Stimulated activated CD8-positive, alpha-beta memory T cell treated with anti-CD3 and anti-CD28 coated beads, Interleukin-7, amount 100 ng/mL, for 1 hour (primary cell): ENCODE measurements at places on chromosomes 3 and 15.

DNA sequence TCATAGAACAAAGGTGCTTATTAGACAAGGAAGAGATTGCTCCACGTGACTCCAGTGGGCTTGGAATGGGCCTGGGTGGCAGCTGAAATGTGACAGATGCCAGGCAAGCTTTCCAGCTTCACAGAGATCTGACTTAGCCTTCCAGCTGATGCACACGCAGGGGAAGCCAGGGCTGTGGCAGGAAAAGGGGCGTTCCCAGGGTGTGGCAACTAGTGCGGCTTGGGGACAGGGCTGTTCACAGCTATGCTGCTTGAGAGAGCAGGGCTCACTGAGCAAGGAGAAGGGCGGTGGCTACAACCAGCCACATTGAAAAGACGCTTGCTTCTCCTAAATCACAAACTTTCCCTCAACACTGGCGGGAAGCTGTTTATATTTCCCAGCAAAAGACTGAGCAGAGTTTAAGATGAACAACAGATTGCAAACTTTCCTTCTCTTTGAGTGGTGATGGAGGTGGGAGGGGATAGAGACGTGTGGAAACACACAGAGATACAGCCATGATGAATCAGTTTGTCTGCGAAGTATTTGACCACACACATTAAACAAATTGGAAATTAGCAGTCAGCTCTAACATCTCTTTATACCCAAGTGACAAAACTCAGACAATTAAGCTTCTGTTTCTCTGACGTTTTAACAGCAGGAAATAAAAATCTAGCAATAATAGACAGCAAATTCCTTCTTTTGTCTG lies 127.5 kb downstream of the BDH1 start:
- no peak for DNase-seq

- no peak for DNase-seq
Observed at GRCh38 chr3:189170559-189170958, 1.2 kb upstream of the TPRG1 start.

DNA sequence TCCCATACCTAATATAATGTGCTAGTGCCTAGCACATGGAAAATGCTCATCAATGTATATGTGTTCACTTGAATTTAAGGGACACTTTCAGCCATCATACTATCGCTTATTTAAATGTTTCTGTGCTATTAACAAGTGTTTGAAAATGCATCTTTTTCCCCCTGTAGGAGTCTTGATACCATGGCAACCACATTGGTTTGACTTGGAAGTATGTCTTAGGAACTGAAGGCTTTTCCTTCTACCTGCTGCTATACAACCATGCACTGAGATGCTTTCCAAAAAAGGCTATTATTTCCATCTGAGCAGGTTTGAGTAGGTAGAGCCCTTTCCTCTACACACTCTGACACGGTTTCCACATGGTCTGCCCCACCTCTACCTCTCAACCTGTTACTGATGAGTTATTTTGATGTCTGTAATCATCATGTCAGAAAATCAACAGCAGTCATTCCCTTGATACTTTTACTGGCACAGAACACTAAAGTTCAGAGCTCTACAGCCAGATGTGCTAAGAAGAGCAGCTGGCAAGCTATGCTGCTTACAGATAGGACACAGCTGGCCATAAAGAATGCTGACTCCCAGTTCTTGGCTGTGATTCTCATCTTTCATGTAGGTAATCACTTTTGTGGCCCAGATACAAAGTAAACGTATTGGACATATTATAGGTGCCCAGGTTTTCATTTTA lies 59.3 kb downstream of the RYR3 start:
- no peak for DNase-seq

DNA sequence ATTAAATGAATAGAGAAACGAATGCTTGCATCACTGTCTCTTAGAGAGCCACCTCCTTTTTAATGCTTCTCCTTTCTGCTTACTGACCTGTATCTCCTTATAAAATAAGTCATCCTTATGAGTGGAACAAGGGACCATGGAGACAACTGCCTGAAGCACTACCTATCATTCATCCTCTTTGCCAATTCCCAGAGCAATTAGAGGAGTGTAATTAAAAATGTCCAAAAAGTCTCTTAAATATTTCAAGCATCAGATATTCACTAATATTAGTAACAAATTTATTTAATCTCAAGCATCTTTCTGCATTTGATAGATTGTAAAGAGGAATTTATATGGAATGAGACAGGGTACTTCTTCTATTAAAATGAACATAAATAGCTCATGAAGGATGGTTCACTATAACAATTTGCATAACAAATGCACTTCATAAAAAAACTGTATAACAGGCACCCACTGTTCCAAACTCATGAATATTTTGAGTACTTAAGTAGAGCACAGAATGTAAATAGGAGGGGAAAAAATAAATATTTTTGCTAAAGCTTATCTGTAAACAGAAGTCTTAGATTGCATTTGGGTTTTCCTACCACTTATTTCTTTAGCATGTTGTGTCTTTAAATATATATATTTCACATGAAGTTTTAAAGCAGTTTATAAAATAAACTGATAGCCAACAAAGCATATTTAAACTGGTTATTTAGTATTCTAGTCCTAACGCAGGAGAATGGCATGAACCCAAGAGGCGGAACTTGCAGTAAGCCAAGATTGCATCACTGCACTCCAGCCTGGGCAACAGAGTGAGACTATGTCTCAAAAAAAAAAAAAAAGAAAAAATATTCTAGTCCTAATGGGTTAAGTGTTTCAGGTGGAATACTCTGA lies 269.3 kb downstream of the TBL1XR1 start:
- no peak for DNase-seq

GRCh38 chr3:2950159-2950558 lies 160.0 kb downstream of the IL5RA start:
- DNase-seq: no peak

GRCh38 chr3:99957151-99957796 lies 139.6 kb downstream of the CMSS1 start:
- DNase-seq: no peak

DNA sequence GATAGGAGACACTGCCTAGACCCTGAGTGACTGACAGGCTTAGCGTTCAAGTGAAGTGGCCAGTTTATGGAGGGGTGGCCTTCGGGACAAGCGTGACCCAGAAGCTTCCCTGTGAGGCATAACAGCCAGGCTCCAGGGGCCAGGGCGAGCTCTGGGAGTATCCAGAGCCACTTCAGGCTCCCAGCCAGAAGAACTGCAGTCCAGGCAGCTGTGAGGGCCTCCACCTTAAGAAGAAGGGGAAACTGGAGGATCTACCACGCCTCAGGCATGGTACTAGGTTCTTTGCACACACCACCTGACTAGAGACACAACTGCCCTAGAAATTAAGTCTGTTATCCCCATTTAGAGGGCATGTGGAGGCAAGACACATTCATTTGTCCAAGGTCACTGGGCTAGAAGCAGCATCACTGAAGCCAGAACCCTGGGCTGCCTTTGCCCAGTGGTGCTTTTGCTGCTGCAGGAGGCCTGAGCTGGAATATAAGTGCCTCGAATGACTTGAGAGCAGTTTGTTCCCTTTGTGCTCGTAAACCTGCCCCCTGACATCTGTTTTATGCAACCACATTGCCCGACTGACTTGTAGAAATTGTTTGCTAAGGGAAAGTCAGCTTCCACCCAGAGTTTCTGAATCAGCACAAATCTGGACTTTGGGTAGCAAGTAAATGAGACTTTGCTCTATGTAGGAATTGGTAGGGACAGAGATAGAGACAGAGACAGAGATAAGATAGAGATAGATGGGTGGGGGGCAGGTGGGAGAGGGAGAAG lies 23.3 kb downstream of the RASGRF1 start:
- no peak for DNase-seq

- no peak for DNase-seq
Observed at GRCh38 chr3:100526613-100527346, 34.4 kb downstream of the TMEM45A start.
